ENCODE measurements at places on chromosomes 5 and 9.

DNA sequence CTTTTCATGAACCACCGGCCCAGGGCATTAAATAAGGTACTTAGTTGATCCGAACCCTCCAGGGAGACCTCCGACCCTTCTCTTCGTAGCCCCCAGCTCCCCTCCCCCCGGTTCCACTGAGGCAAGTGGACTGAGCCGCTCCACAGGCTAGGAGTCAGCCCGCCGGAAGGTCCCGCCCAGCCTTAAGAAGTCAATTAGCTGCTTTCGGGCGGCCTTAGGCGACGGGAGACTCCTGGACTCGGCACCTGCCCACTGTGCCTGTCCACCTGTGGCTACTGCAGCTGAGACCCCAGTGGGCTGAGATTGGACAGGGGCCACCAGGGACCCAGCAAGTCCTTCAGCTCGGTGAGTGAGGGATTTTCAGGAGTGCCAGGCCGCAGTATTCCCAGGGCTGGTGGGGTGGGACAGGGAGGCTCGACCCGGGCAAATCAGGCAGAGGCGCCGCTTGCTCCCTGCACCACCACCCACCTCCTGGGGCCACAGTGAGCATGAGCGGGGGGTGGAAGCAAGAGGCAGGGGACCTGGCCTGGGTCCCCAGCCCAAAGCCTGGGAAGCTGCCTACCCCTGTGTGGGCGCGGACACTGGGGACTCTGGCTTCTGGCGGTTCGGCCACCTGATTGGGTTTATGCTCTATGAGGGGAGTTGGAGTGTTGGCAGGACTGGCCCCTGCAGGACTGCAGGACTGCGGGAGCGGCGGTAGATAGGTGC, 39.6 kb upstream of the SPATA31E1 start:
- DNase-seq, result no peak

GRCh38 chr9:136662656-136663581, at the start of gene EGFL7:
TSS of gene EGFL7 (plus strand) at chr9:136662916. CDS start at chr9:136668283, 5,367 bp downstream.
- no peak for DNase-seq

GRCh38 chr5:77935506-77936364, 159.6 kb upstream of the TBCA start:
- DNase-seq, result no peak

GRCh38 chr5:158212917-158213316, 354.0 kb upstream of the CLINT1 start:
- DNase-seq, result no peak

DNA sequence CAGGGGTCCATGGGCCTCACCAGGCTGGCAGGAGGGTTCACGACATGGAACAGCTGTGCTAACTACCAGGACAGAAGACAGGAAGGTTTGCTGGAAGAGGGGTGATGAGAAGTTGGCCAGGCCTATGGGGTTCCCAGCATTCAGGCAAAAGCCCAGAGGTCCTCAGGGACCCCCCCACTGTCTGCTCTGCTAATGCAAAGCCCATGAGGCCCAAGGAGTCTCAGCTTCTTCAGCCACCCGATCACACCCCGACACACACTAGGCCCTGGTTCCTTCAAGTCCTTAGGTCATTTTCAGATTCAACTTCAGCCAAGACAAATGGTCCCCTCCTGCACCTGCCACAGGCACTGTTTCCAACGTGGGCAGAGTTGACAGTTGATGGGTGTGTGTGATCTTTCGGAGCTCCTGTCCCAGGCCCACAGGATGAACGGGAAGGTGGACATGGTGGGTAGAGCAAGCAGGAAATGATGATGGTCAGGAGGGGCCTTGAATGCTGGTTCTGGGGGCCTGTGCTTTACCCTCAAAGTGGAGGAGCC, 20.4 kb downstream of the ADAMTS2 start:
- no peak for DNase-seq

DNA sequence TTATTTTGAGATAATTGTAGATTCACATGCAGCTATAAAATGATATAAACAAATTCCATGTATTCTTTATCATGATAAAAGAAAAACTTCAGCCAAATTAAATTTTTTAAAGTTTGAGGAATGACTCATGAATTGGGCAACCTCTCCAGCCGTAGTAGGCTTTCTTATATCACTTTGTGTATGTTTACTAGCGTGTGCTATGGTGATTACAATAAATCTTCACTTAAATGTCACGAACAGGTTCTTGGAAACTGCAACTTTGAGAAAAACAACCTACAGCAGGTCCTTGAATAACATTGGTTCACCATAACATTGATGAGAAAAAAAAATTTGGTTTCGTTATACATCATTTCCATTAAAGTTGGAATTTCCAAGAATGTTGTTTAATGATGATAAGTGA, 730.9 kb upstream of the TYRP1 start:
- no peak for DNase-seq

Measured in activated CD4-positive, CD25-positive, alpha-beta regulatory T cell treated with anti-CD3 and anti-CD28 coated beads, Interleukin-2, amount 50 U/mL, for 16 hours (primary cell).